CD4-positive, alpha-beta T cell (primary cell): ENCODE measurements at places on chromosomes 2 and 18.

DNA sequence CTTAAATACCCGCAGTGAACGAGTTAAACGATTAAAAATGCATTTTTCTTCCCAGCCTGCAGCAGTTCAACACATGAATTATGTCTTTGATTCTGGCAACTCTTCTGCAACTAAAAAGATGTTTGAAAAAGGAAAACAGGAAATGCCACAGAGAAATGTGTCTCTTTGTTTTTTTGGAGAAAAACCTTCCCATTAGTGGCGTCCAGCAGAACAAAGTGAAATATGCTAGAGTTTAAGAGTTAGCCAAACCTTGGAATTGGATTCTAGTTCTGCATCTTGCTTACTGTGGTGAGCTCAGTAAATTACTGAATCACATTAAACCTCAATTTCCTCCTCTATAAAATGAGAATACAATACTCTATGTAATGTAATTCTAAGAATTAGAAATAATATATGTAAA lies 900.2 kb upstream of the ACVR2A start:
- DNase-seq = no peak

DNA sequence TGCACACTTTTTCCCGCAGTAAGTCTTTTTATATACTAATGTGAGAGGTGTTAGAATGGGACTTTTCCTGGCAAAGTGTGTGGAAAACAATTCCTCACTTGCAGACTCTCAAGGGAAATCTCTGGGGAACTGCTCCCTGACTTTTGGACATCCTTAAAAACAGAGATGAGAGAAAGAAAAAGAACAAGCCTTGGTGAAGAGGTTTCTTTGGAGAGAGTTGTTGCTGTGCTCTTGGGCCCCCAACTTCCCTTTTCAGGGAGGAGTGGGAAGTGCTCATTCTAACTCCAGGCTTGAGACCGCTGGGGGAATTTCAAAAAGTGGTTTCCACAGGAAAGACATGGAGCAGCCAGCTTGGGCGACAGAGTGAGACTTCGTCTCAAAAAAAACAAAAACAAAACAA lies 142.6 kb upstream of the SPRED2 start:
- no peak for DNase-seq

GRCh38 chr2:15718103-15718943 lies 126.7 kb downstream of the DDX1 start:
- no peak for DNase-seq

DNA sequence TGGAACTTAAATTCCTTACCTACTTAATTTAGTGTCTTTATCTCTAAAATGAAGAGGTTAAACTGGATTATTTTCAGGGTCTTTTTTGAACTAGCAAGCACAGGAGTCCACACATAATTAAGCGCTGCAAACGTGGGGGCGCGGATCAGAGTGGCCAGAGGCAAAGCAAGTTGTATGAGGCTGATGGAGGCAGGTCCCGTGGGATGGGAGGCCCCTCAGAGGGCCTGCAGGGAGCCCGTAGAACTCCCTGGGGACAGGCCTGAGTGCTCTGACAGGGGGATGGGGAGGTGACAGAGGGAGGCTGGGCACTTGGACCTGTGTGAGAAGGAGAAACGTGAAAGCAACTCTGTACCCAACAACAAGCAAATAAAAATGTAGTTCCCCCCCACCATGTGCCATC lies 177.8 kb downstream of the ACKR3 start:
- no peak for DNase-seq

- DNase-seq = no peak
Measured at GRCh38 chr2:124301915-124302314, 276.8 kb downstream of the CNTNAP5 start.

GRCh38 chr2:96957244-96957643 lies 29.1 kb downstream of the FAM178B start:
- no peak for DNase-seq

DNA sequence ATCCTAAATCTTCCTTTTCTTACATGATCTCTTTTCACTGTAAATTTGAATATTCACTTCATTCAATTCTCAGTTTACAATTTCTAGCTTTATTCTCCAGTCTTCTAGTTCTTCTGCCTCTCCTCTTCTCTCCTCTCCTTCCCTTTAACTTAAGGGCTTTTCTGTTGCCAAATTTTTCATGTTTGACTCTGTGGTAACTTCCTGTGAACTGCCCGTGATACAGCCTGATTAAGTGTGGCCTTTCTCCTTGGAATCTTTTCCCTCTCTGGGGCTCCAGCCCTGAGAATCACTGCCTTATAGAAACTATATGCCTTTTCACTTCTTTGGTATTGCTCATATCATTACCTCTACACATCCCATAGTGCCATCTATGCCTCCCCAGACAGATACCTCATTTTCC lies 1923.8 kb upstream of the CELF4 start:
- DNase-seq = no peak

GRCh38 chr18:9404565-9405060 lies 70.0 kb downstream of the TWSG1 start:
- no peak for DNase-seq

- no peak for DNase-seq
Measured at GRCh38 chr2:11746807-11747459, 501 bp downstream of the LPIN1 start.

GRCh38 chr2:31728406-31729064 lies 147.8 kb upstream of the SRD5A2 start:
- DNase-seq = no peak

GRCh38 chr18:76544511-76545345 lies 49.7 kb upstream of the ZNF516 start:
- DNase-seq = no peak

DNA sequence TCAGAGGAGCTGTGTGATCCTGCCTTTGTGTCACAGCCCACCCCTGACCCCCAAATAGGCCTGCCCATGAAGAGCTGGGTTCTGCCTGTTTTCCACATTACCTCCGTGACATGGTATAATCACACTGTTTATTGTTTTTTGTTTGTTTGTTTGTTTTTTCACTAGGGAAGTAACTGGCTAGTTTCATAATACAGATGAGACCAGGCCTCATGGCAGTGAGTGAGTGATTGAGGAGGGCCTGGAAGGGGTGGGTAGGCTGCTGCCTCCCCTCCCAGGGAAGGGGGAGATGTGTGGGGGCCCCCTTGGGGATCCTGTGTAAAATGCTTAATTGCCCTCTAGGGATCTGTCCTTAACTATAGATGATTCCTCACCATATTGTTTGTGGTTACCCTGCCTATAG lies 190.5 kb downstream of the LDLRAD4 start:
- no peak for DNase-seq

- no peak for DNase-seq
Measured at GRCh38 chr2:232998666-232998985, 14.4 kb downstream of the NGEF start.

DNA sequence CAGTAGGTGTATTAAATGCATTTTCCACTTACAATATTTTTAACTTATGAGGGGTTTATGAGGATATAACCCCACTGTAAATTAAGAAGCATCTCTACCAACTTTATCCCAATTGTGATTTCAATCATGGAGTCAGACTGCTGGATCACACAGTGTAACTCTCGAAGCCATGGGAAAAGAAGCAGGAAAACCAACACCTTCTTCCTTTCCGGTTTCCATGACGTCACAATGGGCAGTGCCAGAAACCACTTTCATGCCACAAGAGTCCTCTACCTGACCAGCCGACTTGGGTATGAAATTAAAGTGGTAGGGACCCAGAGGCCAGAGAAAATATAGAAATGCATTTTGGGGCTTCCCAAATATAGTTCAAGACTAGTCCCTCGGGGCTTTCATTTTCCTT lies 4.2 kb downstream of the RNF152 start:
- DNase-seq = no peak

DNA sequence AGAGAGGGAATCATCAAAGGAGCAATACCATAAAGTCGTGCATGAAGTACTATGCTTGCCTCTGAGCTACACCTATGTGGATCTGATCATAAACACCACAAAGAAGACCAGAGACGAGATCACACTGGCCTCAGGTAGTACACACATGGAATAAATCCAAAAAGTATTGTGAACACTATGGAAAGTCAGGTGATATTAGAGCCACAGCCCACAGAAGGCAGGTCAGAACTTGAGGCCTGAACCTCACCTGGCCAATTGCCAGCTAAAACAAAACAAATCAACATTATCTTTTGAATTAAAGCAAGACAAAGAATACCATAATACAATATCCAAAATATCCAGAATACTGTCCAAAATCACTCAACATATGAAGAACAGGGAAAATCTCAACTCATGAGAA lies 371.1 kb downstream of the NCKAP5 start:
- DNase-seq = no peak

GRCh38 chr2:124894199-124894598 lies 869.1 kb downstream of the CNTNAP5 start:
- DNase-seq = no peak

- peak; percentile 88 for DNase-seq
Measured at GRCh38 chr2:43131051-43131889, 95.1 kb downstream of the ZFP36L2 start.

DNA sequence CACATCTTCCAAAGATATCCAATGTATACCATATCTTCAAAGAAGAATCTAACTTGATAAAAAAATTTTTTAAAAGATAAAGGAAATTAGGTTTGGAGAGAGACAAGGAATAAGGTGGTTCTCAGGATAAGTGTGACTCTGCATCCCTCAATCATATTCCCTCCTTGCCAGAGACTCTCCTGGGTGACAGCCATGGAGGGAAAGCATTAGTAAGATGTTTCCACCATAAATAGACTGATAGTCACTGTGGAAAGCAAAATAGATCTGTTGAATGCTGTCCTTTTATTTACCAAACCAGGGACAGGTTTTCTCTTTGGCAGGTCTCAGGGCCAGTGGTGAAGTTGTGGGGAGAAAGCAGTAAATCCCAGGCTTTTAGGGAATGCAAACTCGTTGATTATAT lies 107.6 kb downstream of the PRPF40A start:
- no peak for DNase-seq

DNA sequence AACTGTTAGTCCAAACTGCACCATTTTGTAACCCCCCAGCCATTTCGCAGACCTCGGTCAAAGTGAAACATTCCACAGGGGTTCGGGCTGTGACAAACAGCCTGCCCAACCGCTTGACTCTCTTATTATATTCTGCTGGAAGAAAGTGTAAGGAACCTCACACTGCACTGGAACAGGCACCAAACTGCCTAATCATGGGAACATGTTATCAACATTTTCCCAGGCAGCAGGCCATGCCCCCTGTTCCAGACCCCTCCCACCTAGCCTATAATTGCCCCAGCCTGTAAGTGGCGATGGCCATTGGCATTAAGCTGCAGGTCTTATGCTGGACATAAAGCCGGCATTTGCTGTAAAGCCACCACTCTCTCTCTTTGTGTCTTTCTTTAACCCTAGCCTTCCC lies 16.9 kb downstream of the LYG2 start:
- DNase-seq = no peak

DNA sequence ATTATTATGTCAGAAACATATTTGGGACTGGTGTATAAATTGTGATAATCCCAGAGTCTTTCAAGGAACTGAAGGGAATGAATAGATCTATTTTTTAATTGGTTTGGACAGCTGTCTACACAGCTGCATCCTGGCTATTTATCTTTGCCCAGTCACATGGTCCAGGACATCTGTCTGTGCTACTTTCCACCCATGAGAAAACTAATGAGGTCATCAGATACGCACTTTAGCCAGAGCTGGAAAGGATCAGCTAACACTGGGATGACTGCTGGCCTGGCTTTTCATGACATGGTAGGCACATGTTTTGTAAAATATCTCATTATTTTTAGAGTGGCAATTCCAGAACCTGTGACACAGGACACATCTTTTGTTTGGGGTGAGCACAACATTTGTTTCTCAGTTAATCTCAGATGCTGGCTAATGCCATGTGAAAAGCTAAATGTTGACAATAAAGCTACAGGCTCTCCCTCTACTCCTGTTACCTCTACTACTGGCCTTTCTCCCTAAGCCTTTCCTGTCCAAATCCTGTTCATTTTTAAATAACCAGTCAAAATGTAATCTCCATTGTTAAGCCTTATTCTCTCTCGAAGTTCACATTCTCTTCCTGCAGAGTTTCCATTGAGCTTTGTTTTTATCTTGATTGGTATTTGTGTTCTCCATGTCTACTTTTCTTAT lies 500.7 kb downstream of the RIT2 start:
- DNase-seq = no peak

- peak; percentile 83 for DNase-seq
Measured at GRCh38 chr2:68196120-68196716, 38.5 kb downstream of the PNO1 start.

DNA sequence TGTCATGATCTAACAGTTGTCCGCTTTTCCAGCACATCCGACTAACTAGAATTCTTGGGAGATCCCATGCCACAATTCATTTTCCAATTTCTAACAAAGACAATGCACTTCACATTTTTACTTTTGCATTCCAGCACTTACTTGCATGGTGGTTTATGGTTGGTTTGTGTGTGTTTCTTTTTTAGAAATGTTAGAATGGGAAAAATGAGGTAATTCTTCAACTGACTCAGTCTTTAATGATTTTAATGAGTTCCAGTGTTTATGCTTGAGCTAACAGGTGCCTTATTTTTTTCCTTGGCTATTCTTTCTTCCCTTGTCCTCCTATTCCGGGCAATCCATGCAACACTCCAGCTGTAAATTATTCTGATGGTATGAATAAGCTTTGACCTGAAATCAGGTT lies 46.4 kb downstream of the SLC8A1 start:
- no peak for DNase-seq

GRCh38 chr2:241991299-241991698 lies 121.8 kb downstream of the RTP5 start:
- DNase-seq = no peak

GRCh38 chr2:23402205-23402740 lies 17.3 kb downstream of the KLHL29 start:
- DNase-seq = no peak

- no peak for DNase-seq
Measured at GRCh38 chr2:11616851-11617415, 53.1 kb downstream of the NTSR2 start.

- DNase-seq = no peak
Measured at GRCh38 chr2:164456619-164457018, 164.7 kb downstream of the GRB14 start.

DNA sequence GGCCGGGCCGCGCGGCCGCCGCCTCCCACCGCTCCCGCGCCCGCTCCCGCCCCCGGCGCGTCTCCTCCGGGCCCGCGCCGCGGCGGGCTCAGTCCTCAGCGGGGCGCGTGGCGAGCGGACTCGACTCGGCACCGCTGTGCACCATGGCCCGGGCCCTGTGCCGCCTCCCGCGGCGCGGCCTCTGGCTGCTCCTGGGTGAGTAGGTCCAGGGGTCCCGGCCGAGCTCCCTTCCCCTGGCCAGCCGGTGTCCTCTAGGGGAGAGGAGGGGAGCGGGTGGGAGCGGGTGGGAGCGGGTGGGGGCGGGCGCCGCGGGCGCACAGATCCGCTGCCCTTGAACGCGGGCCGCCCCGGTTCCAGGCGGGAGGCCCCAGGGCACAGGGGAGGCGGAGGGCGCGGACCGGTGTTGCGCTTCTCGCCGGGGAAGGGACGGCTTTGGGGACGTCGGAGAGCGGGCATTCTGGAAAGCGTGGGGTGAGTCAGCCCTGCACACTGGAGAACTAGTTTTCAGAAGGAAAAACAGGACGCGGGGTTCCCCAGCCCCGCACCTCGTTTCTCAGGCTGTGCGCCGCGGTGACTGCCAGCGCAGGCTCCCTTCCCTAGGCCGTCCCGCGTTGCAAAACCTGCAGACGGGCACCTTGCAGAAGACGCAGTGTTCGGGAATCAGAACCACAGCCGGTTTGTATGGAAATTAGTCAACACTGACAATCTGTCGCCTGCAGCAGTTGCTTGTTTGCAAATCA lies at the start of gene RAMP1:
Gene RAMP1 (plus strand): TSS at position 91 of the 740 bp plus-strand sequence. CDS start 53 bp downstream, at position 144.
- no peak for DNase-seq

- no peak for DNase-seq
Measured at GRCh38 chr18:57134618-57135135, 12.2 kb upstream of the BOD1L2 start.
